Pons (tissue), 1 donor: ENCODE measurements at places on chromosomes 12 and 14.

DNA sequence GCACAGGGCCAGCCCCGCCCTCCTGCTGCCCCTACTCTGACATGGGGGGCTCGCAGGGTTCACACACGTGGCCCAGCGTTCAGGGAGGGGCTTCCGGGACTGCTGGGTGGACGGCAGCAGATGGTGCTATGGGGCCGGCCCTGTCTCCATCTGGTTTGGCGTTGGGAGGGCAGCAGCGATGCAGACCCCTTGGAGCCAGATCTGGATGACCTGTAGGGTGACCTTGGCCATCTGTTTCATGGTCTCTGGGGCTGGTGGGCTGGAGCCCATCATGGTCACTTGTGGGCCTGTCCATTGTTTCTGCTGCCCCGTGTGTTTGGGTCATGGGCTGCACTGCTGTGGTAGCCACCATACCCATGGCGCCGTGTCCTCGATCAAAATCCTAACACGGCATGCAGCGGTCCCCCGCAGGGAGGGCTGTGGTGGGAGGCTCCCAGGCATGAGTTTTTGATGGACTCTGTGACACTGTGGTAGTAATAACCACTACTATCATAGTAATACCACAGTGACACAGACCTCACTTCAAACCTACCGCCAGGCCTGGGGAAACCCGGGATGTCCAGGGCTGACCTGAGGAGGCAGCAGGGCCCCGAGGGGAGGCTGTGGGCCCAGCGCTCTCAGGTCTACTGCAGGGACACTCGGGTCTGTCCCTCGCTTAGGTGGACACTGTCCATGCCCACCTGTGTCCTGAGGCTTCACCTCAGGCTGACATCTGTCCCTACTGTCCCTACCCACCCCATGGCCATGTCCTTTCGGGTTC, 359.4 kb downstream of the TMEM121 start:
- no peak for DNase-seq

DNA sequence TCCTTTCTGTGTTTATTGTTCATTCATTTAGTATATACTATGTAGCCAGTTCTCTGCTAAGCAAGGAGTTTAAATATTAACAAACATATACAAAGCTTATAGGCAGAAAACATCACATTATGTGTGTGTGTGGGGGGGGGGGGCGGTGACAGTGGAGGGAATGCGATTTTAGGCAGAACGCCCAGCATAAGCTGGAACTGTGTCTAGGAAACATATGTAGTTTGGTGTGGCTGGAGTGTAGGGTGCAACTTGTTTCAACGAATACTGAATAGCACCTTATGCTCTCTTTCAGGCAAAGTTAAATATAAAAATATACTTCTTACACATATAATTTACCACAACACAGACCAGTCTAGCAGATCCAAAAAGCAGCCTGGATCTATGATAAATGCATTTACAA, 980.6 kb downstream of the SLC6A15 start:
- no peak for DNase-seq

GRCh38 chr12:105480162-105480561, 149.7 kb downstream of the C12orf75 start:
- no peak for DNase-seq

DNA sequence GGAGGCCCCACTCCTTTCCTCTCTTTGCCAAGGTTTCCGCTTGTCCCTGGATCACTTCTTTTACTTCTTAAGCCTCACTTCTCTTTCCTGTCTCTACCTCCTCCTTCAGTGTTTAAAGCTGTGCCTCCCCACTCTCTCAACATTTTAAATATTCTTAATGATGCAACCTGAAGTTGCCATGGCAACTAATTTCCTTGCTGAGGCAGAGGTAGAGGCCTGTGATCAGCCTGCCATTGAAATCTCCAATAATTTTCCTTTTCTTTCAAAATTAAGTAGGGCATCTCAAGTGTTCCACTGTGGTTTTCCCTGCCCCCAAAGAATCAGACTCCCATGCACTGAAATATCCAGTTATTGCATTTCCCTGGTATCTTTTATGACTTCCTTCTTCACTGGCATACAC, 108.6 kb upstream of the VRK1 start:
- no peak for DNase-seq

GRCh38 chr12:49232940-49233841, 31.7 kb upstream of the TUBA1C start:
- peak; percentile 89 for DNase-seq

- DNase-seq: no peak
Measured at GRCh38 chr12:48061938-48062719, 43.8 kb downstream of the SENP1 start.

- no peak for DNase-seq
Measured at GRCh38 chr12:18895540-18895939, 157.6 kb downstream of the CAPZA3 start.

DNA sequence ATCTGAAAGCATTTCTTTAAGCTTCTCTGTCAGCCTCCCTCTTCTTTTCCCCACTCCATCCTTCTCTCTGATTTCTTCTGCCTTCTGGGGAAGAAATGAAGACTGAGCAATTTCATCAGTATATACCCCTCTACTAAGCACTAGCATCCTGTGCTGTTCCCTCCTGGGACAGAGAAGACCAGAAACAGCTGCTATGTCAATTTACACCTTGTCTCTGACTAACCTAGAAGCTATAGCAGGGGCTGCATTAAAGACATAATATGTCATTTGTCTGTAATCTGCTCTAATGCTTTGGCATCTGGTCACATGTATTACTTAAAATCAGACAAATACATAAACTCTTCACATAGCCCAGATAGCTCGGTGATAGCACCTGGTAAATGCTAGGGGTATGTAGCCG, 296.9 kb downstream of the PAWR start:
- no peak for DNase-seq

DNA sequence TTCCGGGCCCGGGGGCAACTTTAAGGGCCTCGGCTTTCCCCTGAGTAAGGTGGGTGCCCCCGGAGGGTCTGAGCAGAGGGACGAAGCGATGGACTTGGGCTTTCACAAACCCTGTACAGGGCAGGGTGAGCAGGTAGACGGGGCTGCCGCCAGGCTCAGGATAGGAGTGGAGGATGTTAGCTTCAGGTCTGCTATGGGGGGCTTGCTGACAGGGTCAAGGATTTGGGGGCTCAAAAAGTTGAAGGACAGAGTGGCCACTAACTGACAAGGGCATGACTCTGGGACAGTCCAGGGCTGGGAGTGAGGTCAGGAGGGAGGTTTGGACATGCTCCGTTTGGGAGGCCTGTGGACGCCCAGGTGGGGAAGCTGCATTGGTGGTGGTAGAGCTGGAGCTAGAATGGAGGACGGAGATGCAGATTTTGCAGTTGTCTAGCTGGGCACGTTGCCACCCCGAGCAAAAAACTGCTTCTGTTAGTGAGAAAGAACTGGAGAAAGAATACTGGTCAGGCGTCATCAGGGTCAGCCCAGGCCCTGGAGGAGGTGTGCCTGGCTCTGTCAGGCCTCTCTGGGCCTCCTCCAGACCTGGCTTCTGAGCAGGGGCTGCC, 113.3 kb downstream of the ADGRD1 start:
- no peak for DNase-seq

DNA sequence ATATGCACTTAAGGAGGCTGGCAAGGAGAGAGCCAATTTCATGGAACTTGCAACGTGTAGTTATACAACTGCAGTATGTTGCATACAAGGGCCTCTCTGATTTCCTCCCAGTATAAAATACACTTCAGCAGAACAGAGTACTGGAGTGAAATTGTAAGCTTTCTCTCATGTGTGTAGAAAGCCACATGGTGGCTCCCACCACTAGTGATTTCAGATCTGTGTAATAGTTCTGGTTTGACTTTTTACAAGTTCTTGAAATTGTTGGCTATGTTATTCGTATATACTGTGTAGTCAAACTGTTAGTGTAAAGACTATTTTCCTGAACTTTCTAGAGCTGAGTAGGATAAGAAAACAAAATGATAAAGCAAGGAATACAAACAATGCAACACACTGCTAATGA, 16.4 kb upstream of the LMO3 start:
- peak; percentile 3 for DNase-seq

GRCh38 chr12:45089411-45090075, 38.6 kb upstream of the DBX2 start:
- DNase-seq: peak; percentile 42
